H7 (cell line): ENCODE measurements at places on chromosomes 12 and 14. TPM values are rescaled to one million over a fixed set of nuclear protein-coding genes. Genes with fewer than 3 reads are reported as not detected.

A2ML1 gene
- total RNA-seq: 3.9 and 6.1 TPM in 2 replicates

APOF gene
- total RNA-seq: not detected in 2 replicates

CLEC14A gene
- 0.21 and 0.30 TPM in 2 replicates for total RNA-seq

COCH gene
- total RNA-seq: 9.4 and 11.4 TPM in 2 replicates

SENP1 gene
- 26.7 and 27.0 TPM in 2 replicates for total RNA-seq

CLEC1B gene
- not detected in 2 replicates for total RNA-seq

MED13L gene
- 39.7 and 49.3 TPM in 2 replicates for total RNA-seq

TMTC3 gene
- total RNA-seq: 34.7 and 35.4 TPM in 2 replicates

GLT1D1 gene
- total RNA-seq: 6.1 and 9.2 TPM in 2 replicates

DGLUCY gene
- total RNA-seq: 20.3 and 28.0 TPM in 2 replicates

LALBA gene
- not detected in 2 replicates for total RNA-seq

CALM1 gene
- 410 and 535 TPM in 2 replicates for total RNA-seq

JPH4 gene
- total RNA-seq: 1.4 and 2.0 TPM in 2 replicates

PRPH gene
- total RNA-seq: 2.5 and 5.1 TPM in 2 replicates

DNAJC22 gene
- 0.15 and 0.35 TPM in 2 replicates for total RNA-seq

PCED1B gene
- total RNA-seq: 4.8 and 5.8 TPM in 2 replicates

GALC gene
- total RNA-seq: 8.7 and 11.9 TPM in 2 replicates

SAMD4A gene
- total RNA-seq: 7.6 and 8.5 TPM in 2 replicates

GNB3 gene
- total RNA-seq: 1.5 and 5.5 TPM in 2 replicates

PPP1R1A gene
- 23.8 and 24.3 TPM in 2 replicates for total RNA-seq

KIF26A gene
- 59.2 and 61.0 TPM in 2 replicates for total RNA-seq

- no peak for DNase-seq
Measured at GRCh38 chr14:58846682-58847465, 209.1 kb downstream of the DACT1 start.

- peak; percentile 73 for DNase-seq
Measured at GRCh38 chr12:95548056-95548538, 3.2 kb downstream of the USP44 start.

DNA sequence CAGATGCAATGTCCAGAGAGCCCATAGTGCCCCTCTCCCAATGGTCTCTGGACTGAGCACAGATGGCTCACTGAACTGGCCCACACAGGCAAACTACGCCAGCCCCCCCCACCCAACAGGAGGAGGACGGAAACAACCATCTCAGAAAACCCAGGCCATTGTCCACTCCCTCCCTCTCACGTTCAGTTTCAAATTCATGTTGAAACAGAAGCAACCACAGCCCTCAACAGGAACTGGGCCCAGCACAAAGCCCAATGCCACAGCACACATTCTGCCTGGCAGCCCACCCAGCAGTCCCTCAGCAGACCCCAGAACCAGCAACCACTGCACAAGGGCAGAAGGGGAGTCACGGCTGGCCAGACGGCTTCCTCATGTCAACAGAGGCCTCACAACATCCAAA lies 10.6 kb downstream of the CCDC88C start:
- DNase-seq: no peak

- no peak for DNase-seq
Measured at GRCh38 chr12:75560167-75560566, 48.8 kb upstream of the KRR1 start.

GRCh38 chr12:99284161-99284560 lies 363.4 kb upstream of the GARIN6 start:
- DNase-seq: no peak

- DNase-seq: no peak
Measured at GRCh38 chr12:91180582-91181395, 1.8 kb downstream of the DCN start.

GRCh38 chr12:20212658-20213555 lies 155.4 kb upstream of the PDE3A start:
- DNase-seq: peak; percentile 35

GRCh38 chr12:118188690-118189371 lies 52.9 kb downstream of the PEBP1 start:
- DNase-seq: no peak

GRCh38 chr14:103220134-103220981 lies 97.1 kb downstream of the TNFAIP2 start:
- peak; percentile 86 for DNase-seq

- no peak for DNase-seq
Measured at GRCh38 chr14:51939226-51939625, 50.1 kb upstream of the RTRAF start.

DNA sequence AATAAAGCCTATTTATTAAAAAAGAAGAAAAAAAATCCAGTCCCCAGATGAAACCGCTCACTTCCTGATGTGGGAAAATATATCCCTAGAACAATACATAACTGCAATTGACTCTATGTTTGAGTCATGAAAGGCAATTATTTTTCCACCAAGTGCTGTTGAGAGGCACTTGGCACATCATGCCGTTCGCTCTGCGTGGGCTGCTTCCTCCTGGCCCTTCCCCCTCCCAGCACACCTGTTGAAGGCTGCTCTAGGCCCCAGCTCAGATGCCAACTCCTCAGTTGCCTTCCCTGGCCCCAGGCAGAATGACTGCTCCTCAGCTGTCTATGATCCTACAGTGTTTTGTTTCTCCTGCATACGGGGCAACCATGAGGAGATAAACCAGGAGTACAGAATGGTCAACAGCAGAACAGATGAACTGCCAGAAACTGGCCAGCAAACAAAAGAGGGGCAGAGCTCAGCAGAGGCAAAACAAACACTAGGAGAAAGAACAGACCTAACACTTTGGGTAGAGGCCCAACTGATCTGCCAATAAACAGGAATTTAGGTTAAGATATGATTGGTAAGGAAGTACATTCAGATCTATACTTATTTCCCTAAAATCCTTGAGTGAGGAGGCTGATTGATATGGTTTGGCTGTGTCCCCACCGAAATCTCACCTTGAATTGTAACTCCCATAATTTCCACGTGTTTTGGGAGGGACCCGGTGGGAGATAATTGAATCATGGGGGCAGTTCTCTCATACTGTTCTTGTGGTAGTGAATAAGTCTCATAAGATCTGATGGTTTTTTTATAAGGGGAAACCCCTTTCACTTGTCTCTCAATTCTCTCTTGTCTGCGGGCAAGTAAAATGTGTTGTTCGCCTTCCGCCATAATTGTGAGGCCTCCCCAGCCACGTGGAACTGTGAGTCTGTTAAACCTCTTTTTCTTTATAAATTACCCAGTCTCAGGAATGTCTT lies 58.6 kb downstream of the SLC38A1 start:
- no peak for DNase-seq

- DNase-seq: no peak
Measured at GRCh38 chr12:3046441-3047200, 30.6 kb upstream of the TSPAN9 start.

DNA sequence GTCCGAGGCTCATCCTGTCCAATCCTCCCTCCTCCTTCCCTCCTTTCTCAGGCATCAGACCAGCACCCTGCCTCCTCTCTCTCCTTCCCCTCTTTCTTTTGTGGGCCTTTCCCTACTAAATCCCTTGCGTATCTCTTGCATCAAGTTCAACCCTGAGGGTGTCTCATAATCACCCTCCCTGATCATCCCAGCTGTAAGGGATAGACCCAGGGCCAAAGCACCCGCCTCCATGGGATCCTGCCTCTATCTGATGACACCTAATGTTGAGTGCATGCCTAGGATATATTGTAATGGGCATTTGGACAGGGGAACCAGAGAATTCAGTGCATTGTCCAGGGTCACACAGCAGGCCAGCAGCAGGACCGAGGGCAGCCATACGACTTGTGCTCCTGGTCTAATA lies 84.9 kb downstream of the PHETA1 start:
- no peak for DNase-seq

DNA sequence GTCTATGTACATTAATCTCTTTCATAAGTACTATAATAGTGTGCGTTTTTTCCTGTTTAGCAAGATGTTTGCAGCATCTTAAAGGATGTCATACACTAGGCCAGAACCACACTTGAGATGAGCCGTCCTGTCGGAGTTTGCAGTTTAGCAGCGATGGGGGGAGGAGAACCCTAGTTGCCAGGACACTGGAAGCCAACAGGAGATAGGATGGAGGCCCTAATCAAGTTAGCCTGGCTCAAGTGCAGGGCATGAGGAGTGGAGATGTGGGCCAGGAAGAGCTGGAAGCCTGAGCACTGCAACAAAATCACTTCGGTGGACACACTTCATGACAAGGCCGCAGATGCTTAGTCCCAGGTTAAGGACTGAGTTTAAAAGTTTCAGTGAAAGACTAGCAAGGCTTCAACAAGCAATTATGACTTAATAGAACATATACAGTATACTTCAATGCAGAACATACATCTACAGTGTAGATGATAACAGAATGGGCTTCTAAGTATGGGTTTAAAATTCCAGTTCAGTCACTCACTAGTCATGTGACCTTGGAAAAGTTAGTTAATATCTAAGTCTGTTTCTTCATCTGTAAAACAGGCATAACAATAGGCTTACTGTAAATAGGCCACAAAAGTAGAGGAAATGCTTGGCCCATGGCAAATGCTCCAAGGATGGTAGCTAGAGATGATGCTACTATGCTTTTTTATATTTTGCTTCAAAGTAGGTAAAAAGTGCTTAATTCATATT lies 77.1 kb downstream of the PTPN21 start:
- no peak for DNase-seq

GRCh38 chr14:71905860-71906259 lies 26.4 kb upstream of the RGS6 start:
- no peak for DNase-seq

DNA sequence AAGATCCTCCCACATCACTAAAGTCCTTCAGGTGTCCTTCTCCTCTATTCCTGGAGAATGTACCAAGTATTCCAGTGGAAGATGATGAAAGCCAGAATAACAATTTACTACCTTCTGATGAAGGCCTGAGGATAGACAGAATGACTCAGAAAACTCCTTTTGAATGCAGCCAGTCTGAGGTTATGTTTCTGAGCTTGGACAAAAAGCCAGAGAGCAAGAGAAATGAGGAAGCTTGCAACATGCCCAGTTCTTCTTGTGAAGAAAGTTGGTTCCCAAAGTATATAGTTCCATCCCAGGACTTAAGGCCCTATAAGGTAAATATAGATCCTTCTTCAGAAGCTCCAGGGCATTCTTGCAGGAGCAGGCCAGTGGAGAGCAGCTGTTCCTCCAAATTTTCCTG lies 54.6 kb upstream of the HELB start:
- no peak for DNase-seq
